ENCODE measurements at places on chromosomes 7 and 10. TPM values are rescaled to one million over a fixed set of nuclear protein-coding genes. Genes with fewer than 3 reads are reported as not detected.

DNA sequence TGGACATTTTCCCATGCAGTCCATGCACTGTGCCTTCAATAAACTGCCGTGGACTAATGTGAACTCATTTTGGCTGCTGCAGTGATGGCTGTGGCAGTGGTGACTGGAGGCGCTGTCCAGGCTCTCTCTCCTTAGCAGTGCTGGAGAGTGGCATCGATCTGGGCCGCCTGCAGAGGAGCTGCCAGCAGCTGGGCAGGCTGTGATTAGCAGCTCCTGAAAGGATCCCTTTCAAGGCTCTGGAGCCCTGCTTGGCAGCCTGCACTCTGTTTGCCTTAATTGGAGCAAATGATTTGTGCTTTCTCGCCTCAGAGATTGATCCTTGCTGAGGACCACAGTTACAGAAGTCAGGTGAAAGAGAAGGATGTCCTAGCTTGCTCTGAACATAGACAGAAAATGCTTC lies 130.1 kb upstream of the VWC2 start:
- no peak overlapping the region for H3K4me3 ChIP-seq
- DNase-seq: no peak
- no peaks in the 10 kb centered on the region for H3K36me3 ChIP-seq
- H3K4me1 ChIP-seq: no peaks in the 10 kb centered on the region

- DNase-seq: no peak
- H3K36me3 ChIP-seq: no peaks in the 10 kb centered on the region
- H3K4me1 ChIP-seq: no peaks in the 10 kb centered on the region
- H3K4me3 ChIP-seq: no peak overlapping the region
Measured at GRCh38 chr10:48511875-48512231, 93.0 kb downstream of the ARHGAP22 start.

DNA sequence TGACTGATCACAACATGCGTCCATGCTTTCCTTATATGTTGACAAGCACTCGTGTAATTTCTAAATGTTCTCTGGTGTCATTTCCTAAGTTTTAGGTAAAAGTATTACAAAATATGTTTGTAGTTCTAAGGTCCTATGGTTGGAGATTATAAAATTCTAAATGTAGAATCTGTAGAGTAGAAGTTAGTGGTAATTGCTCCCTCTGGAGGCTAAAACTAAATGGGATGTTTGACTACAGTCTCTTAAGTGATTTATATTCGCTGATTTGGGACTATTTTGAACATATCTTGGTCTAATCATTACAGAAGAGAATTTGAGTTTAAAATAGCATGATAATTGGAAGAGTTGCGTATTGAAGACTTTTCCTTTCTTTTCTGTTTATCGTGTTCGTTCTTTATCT lies 74.1 kb downstream of the ZMYND11 start:
- H3K27me3 ChIP-seq: no peaks in the 10 kb centered on the region
- H3K4me1 ChIP-seq: peaks cover 4% of the 10 kb centered on the region
- no peak overlapping the region for H3K27ac ChIP-seq
- H3K36me3 ChIP-seq: peaks cover 16% of the 10 kb centered on the region

GRCh38 chr10:123475466-123475865 lies 190.7 kb upstream of the GPR26 start:
- no peak overlapping the region for H3K27ac ChIP-seq
- H3K27me3 ChIP-seq: peaks cover 4% of the 10 kb centered on the region
- DNase-seq: no peak
- no peaks in the 10 kb centered on the region for H3K36me3 ChIP-seq

DNA sequence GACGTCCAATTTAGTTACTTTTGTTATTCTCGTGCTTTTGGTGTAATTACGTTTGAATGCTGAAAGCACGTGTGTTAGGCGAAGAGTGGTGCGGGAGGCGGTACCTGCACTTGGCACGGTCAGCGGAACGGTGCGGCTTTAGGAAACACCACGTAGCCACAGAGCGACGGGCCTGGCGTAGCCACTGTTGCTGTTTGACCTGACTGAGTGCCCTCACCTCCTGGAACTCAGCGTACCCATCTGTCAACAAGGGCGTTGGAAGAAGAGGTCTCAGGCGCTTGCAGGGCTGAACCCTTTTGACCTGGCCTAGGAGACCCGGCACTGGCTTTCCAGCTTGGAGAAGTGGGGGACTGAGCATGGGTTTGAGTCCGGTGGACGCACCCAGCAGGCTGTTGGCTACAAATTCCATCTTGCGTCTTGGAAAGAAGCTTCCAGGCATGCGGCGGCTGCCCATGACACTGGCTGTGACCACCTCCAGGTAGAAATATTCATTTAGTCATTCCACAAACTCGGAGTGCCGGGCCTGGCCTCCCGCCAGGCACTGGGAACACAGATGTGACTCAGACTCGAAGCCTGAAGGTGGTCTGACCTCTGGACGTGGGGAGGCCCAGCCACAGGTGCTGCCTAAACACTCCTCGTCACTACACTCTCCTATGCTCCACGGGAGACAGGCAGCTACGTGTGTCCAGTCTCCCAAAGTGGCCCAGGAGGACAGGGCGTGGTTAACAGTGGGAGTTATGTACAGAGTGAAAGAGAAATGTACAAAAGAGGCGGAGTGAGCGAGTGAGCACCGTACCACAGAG lies 22.2 kb downstream of the FAM20C start:
- no peak overlapping the region for H3K4me3 ChIP-seq
- no peak overlapping the region for H3K27ac ChIP-seq
- no peaks in the 10 kb centered on the region for H3K4me1 ChIP-seq

CALCR gene
- total RNA-seq: not detected
